ENCODE measurements at places on chromosomes 16 and 17. TPM values are rescaled to one million over a fixed set of nuclear protein-coding genes. Genes with fewer than 3 reads are reported as not detected.

DNA sequence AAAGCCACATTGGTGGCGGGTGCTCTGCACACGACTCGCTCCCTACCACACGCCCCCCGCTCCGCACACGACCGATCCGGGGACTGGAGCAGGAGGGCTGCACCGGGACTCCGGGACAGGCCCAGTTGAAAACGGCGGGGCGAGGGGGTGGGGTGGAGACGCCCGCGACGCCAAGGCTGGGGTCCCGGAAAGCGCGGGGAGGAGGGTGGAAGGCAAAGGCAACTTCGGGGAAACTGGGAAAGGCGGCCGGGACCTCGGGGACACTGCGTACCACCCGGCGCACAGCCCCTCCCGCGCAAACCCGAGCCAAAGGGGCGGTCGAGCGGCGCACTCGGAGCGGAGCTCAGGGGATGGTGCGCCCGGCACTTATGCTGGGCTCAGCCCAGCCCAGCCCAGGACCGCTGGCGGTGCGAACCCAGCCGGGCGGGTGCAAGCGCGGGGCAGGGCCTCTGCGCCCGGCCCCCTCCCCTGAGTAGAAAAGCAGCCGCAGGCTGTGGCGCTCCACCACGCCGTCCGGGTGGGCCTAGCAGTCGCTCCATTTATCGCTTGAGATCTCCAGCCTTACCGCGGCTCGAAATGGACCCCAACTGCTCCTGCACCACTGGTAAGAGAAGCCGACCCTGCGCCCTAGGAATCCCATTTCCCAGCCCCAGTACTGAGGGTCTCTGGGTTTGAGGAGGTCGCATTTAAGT lies at the start of gene MT1M:
MT1M (plus strand) TSS at position 504 of the 692 bp plus-strand sequence; CDS start at position 577, 73 bp downstream.
- DNase-seq: no peak

DNA sequence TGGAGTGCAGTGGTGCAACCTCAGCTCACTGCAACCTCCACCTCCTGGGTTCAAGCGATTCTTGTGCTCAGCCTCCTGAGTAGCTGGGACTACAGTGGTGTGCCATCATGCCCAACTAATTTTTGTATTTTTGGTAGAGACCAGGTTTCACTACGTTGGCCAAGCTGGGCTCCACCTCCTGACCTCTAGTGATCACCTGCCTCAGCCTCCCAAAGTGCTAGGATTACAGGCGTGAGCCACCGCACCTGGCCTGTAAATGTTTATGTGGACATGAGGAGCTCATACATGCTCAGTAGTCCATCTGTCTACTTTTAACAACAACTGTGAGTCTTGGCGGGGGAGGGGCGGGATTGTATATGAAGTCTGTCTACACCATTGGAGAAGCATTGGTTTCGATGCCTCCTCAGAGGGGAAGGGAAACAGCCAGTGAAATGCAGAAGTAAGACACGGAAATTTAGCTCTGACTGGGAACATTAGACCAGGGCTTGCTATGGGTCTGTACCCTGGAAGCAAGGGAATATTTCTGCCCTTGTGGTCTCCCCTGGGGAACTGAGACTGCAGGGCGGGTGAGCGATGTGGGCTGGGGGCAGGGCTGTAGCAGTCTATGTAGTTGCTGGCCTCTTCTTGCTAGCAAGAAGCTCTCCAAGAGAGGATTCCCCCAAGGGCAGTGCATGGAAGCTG lies 9.3 kb downstream of the NUBP1 start:
- no peak for DNase-seq

DNA sequence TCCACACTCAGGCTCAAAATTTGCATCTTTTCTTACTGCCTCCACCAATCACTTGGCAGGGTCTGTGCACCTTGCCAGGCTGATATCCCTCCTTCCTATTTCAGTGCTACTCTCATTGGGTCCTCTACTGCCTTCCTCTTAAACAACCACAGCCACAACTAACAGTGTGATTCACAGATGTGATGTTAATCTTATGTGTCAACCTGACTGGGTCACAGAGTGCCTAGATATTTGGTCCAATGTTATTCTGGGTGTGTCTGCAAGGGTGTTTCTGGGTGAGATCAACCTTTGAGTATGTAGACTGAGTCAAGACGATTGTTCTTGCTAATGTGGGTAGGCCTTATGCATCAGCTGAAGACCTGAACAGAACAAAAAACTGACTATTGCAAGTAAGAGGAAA lies 51.3 kb upstream of the IRX6 start:
- no peak for DNase-seq

GRCh38 chr16:65667011-65667578 lies 545.2 kb upstream of the CDH11 start:
- no peak for DNase-seq

DNA sequence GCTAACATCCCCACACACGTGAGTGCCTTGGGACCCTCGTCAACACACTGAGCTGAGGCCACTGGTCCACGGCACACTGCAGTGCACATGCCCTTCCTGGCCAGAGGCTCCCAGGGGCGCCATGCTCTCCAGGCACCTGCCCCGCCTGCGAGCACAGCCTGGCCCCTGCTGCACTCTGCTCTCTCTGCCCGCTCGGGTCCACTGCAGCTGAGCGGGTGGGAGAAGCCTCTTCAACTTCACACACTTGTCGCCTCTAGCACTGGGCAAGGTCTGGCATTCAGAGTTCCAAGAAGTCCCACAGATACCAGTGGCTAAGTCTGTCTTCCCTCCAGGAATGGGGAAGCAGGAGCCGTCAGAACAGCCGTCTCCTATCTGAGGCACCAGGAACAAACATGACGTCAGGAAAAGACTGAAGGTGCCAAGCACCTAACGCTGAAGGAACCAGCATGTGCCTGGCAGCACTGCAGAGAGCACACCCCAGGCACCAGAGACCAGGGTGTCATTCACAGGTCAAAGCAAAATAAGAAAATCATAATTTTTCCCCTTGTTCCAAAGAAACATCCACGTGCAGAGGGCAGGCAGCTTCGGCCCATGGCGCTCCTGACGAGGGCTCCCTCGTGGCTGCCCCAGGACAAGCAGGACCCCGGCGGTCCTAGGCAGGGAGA lies 82.9 kb downstream of the ZNF778 start:
- no peak for DNase-seq

GRCh38 chr17:82351713-82352488 lies 7.1 kb upstream of the TEX19 start:
- peak; percentile 85 for DNase-seq

GRCh38 chr16:23288726-23289512 lies 13.2 kb upstream of the SCNN1B start:
- no peak for DNase-seq

DNA sequence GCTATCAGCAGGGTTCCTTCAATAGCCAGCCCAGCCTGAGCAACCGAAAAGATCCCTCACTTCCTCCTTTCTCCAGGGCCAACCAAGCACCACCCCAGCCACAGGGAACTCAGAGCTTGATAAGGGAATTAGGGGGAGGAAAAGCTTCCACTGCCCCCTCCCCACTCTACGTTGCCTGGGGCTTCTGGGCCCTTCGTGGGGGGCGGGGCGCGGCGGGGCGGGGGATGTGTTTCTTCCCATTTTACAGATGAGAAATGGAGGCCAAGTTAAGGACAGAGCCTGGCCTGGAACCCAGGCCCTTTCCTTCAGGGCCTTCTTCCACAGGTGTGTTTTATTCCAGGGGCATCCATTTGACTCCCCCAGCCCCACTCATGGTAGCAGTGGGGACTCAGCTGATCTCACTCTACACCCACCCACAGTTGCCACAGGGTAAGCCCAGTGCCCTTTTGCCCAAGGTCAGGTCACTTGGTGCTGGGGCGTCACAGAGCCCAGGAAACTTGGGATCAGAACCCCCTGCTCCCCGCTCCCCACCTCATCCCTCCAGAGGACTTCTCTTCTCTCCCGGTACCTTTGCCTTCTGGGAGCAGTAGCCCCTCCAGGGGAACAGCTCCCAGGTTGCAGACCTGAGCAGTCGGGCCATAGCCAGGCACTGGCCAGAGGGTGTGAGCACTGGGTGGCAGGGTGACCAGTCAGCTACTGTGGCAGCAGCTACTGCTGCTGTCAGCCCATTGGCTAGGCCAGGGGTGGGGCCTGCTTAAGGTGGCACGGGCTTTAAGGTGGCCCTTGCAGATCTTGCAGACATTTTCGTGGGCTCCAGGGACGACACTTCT lies at the start of gene LDHD:
LDHD (minus strand) TSS at position 700 of the 830 bp plus-strand sequence; CDS start at position 640, 60 bp downstream.
- DNase-seq: no peak

The CACNA1G gene
- 7.2 TPM for polyA plus RNA-seq

Data from right renal pelvis (tissue), 4 donors.